NCI-H510A (cell line): ENCODE measurements at places on chromosomes 3 and 15.

DNA sequence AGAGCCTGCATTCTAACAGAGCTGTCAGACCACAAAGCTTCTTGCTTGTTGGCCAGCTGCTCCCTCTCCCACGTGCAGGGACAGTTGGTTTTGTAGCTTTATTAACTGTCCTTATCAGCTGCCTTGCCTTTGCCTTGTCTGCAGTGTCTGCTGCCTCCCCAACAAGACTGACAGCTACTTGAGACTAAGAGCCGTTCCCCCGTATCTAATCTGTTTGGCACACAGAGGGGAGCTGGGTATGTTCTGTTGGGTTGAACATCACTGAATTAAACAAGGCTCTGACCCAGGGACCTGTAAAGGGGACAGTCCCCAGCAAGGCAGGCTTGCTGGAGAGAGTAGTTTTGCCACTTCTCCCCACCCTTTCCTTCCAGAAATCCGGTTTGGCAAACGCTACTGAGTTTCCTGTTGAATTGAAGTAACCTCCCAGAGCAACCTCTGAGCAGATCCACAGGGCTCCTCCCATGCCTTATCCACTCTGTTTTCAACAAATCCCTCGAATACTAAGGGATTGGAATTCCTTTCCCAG lies 116.1 kb downstream of the ANP32A start:
- DNase-seq: no peak

DNA sequence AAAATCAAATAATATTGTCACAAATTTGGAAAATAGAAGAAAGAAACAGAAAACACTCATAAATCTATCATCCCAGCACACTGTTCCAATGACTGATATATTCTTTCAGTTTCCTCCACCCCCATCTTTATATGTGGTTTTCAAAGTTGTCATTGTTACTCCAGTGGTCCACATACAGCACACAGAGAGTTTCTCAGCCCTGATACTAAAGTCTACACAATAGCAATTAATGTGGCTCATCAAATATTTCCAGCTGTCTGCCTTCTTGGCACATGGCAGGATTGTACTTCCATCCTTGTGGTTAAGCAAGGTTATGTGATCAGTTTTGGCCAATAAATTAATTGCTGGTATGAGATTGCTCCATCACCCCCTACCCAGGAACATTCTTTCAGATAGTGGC lies 221.7 kb downstream of the PDCD6IP start:
- DNase-seq: no peak

GRCh38 chr3:125646581-125646980 lies 51.3 kb upstream of the OSBPL11 start:
- no peak for DNase-seq

GRCh38 chr3:39101022-39101689 lies 6.3 kb downstream of the GORASP1 start:
- no peak for DNase-seq

DNA sequence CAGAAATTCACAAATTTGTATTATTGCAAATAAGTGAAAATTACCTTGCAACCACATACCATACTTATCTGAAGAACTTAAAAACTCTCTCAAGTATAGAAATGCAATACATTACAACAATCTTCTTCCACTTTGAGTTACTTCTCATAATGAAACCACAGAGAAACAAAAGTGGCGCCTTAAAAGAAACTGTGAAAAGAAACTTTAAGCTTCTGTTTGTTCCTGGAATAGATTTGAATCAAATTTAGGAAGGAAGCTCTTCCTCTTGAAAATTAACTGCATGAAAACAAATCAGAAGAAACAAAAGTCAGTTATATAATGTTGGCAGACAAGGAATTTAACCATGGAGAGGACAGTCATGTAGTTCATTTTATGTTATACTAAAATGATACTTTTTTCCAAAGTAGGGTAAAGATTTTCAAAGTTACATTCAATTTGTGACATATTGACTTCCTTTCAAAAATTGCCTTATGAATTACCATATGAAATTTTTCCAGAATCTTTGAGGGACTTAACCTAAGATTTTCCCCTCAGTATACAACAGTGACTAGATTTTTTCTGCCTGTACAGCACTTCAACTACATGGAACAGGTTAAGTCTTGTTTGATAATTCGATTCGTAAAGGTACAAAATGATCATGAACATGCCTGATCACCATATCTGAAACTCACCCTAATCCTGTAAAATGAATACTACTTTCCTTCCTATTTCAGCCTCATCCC lies 57.6 kb upstream of the TNFSF10 start:
- DNase-seq: no peak

- DNase-seq: no peak
Observed at GRCh38 chr3:53518495-53518981, 24.1 kb downstream of the CACNA1D start.
